ENCODE measurements at places on chromosomes 3 and 15.

GRCh38 chr3:129644836-129645235, 38.4 kb upstream of the PLXND1 start:
- DNase-seq: no peak

DNA sequence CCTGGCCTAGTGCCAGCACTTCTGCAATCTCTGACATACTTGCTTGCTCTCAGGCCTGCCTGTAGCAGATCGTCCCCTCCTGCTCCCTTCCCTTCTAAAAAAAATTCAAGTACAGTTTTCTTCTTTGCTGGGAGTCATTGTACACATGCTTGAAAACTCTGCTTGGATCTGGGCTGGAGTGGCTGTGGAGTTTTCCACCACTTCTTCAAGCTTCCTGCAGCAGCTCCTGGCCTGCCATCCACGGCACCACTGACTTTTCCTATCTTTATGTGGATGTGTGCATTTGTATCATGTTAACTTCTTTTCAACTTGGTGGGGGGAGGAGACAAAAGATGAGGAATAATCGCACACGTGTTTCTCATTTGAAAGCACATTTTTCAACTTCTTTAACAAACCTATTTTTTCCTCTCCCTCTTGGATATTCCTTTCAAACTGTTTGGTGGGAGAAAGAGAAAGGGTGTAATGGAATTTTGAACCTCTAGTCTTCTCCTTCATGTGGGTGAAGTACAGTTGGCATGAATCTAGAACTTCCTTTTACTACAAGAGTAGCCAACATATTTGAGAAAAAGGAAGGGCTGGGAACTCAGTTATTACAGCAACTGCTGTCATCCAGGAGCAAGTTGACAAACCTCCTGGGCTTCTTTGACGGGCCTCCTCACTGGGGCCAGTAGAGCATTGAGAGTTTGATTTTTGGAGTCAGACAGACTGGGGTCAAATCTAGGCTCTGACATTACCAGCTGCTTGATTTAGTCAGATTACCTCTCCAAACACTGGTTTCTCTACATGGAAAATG, 61.2 kb upstream of the LRTM1 start:
- DNase-seq: no peak

GRCh38 chr3:44894485-44894884, 20.1 kb downstream of the TGM4 start:
- no peak for DNase-seq

GRCh38 chr3:39419742-39420315, 13.3 kb downstream of the RPSA start:
- DNase-seq: no peak

- DNase-seq: no peak
Observed at GRCh38 chr3:125054449-125055329, 1.1 kb downstream of the HEG1 start.

DNA sequence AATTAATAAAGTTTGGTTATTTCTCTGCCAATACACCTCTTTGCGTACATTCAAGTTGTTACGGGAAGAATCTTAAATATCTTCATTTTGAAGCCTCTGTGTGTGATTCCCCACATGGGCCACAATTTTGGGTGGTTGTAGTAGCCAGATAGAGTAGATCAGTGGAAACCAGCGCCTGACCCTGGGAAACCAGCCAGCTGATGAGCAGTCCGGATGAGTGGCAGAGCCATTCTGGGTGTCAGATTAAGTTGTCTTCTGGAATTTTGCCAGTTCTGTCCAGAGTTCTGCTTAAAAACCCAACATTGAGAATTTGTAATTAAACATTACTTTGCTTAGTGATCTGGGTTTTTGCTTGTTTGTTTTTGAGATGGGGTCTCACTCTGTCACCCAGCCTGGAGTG, 49.7 kb downstream of the MRPS25 start:
- no peak for DNase-seq

DNA sequence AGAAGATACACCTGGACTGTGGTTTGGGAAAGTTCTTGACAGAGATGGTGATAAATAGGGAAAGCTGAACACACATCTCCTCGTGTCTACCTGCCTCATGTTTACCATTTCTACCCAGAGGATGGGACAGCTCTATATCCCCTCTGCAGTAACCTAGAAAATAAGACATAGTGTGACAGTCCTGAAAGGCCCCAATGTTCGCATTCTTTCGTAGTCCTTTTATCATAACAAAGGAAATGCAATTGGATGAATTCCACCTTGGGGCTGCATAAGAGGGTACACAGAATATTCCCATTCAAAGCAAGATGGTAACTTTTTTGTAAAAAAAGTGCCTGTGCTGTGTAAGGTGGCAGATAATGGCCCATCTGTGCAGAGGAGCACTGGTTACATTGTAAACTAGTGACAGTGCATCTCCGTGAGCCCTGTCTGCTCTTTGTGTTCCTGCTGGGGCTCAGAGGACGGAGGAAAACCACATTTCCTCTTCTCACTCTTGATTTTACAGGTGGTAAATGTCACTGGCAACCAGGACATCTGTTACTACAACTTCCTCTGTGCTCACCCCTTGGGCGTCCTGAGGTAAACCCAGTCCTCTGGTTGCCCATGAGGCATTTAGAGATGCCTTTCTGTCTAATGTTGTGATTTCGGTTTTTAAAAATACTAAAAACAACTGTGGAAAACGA, 74.3 kb downstream of the SIDT1 start:
- DNase-seq: no peak

DNA sequence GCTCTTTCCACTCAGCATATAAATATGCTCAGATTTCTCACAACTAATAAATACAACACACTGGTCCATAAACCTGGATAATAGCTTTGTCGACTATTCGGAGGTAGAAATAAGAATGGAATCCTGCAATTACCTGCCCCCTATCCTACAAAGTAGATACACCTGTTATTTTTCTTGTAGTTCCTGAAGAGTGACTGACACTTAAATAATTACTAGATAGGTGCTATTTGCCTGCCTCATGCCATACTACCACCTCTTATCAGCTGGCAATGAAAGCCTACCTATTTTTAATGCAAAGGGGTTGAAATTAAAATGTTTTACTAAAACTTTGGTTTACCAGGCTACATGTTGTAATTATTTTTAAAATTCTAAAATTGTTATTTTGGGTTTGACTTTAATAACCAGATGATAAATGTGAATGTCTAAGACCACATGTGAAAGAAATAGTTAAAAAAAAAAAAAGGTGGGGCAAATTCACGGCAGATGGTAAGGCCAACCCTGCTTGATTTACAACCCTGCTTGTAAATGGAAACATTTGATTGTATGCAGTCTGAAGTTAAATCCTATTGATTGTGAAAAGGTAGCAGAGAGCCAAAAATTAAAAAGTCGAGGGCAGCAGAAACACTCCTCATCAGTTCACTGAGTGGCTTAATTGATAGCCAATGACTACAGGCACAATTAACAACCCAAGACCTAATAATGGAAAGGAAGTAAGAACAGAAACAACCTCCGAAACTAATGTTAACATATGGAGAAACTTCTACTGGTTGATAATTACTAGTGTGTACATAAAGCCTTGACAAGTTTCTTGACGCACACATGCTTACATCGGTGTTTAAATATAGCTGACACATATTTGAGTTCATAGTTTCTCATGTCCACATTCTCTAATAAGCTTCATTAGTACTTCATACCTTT, 8.9 kb downstream of the PEAK1 start:
- no peak for DNase-seq

- no peak for DNase-seq
Observed at GRCh38 chr3:176247191-176247590, 950.1 kb downstream of the TBL1XR1 start.

- DNase-seq: no peak
Observed at GRCh38 chr3:133892541-133893231, 3.0 kb downstream of the RAB6B start.

- DNase-seq: no peak
Observed at GRCh38 chr3:133092681-133093080, 54.5 kb downstream of the TMEM108 start.

DNA sequence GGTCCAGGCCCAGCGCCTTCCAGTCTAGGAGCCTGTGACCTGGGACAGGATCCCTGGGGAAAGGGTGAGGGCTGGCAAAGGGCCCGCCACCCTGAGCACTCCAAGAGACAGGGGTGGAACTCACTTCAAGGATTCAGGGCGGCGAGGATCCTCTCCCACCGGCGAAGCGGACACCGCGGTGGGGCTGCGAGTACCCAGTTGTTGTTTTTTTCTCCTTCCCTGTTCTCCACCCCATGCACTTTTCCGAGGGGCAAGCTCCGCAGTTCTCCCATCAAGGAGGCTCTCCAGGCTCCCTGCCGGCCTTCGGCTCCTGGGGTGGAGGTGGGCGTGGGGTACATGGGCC, 387 bp upstream of the PAQR5 start:
- no peak for DNase-seq

- no peak for DNase-seq
Observed at GRCh38 chr15:99172989-99173388, 68.1 kb downstream of the SYNM start.

GRCh38 chr3:41690766-41691563, 270.9 kb downstream of the ULK4 start:
- DNase-seq: no peak

DNA sequence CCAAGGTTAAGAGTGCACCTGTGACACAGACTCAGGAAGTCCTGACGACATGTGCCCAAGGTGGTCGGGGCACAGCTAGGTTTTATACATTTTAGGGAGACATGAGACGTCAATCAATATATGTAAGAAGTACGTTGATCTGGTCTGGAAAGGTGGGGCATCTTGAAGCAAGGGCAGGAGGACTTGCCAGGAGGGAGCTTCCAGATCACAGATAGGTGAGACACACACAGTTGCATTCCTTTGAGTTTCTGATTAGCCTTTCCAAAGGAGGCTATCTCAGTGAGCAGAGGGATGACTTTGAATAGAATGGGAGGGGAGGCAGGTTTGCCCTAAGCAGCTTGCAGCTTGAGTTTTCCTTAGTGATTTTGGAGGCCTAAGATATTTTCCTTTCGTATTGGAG, 257.4 kb downstream of the CGGBP1 start:
- DNase-seq: no peak

DNA sequence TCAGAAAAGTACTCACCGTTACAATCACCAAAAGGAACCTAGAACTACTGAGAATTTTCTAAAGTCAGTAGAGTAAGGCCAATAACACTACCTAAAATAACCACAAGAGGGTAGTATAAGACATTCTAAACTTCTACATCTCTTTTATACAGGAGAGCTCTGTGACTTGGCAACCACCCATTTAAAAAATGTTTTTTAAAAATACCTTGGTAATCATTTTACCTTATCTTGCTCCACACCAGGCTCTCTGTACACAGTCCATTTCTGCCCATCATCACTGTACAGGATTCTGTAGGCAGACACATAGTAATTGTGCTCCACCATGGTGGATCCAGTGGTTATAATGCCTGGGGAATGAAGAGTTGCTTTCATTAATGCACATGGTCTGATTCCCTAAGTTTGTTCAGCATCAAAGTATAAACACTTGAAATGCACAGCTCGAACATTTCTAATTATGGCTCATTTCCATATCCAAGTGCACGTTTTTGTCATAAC, 54.5 kb downstream of the ST3GAL6 start:
- DNase-seq: no peak

- no peak for DNase-seq
Observed at GRCh38 chr3:103410231-103410630, 975.4 kb downstream of the ZPLD1 start.

DNA sequence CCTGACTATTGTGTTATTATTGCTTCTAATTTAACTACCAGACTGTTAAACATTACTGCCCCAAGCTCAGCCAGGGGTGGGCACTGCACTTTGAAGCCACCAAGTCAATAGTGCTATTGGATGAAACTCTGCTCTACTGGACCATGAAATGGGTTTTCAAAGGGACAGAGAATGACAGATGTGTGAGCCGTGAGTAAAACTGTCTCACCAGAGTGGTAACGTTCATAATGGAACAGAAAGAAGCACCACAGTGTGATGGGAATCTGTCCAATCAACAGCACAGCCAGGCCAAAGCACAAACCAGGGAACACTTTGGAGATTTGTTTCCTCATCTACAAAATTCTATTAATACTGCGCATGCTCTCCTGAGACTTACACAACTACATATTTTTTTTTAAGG, 171.8 kb upstream of the LPP start:
- DNase-seq: no peak

DNA sequence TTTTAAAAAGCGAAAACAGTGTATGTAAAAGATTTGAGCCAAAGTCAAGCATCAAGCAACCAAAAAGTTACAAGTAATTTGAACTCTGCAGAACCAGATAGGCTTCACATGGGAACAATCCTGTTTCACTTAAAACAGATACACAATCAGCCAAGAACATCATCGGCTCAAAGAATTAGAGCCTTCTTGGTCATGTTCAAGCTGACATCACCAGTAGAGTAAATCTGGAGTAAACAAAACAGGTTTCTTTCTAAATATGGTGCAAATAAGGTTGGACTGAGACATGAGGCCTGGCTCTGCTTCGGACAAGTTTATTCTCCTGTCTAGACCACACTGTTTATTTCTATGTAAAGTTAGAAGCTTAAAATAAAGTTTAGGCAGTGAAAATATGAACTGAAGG, 116.0 kb downstream of the GMNC start:
- DNase-seq: no peak

- no peak for DNase-seq
Observed at GRCh38 chr15:48785195-48785594, 25.7 kb downstream of the CEP152 start.

DNA sequence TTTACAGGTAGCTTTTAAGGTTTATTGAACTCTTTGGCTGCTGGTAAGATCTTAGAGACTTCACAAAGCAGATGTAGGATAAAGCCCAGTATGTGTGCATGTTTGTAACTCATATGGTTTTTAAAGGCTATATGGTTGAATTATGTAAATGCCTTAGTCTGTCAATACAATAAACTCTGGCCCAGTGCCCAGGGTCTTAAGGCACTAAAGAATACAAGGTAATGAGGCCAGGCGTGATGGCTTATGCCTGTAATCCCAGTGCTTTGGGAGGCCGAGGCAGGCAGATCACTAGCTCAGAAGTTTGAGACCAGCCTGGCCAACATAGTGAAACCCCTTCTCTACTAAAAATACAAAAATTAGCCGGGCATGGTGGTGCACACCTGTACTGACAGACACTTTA, 170.3 kb upstream of the CGNL1 start:
- DNase-seq: no peak

- no peak for DNase-seq
Observed at GRCh38 chr3:105518203-105518602, 151.5 kb downstream of the ALCAM start.

DNA sequence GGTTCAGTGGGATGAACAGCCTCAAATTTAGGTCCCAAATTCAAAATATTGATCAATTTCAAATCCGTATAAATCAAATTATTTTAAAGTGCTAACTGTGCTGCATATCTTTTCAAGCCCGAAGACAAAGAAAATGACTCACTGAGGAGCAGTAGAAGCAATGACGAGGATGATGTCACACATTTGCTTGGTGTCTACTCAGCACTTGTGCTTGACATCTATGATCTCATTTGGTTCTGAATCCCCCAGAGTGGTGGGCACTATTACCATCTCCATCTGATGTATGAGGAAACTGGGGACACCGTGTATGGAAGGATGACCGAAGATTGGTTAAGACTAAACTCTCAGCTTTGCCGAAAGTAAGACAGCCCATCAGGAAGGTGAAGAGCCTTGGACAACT, 136.5 kb upstream of the CHRNA7 start:
- no peak for DNase-seq

DNA sequence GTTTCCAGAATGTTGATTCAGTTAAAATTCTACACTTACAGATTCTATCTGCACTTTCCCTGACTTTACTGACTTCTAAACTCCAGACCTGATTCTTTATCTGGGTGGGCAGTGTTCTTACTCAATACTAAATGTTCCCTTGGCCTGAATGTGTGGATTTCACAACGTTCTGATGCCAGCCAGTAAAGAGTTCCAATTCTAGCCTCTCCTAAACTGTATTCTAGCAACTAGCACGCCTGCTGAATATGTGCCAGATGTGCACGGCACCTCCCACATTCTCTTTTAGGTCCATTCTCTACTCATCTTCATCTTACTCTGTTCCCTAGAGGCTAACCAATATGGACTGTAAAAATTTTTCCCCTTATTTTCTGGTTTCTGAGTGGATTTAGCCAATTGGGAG, 479.5 kb upstream of the AGTR1 start:
- no peak for DNase-seq

Measured in effector CD8-positive, alpha-beta T cell (primary cell).